ENCODE measurements at places on chromosomes 3 and 15.

- no peak for DNase-seq
Observed at GRCh38 chr15:70587896-70588567, 175.3 kb downstream of the UACA start.

GRCh38 chr3:171000281-171000680 is 26.2 kb downstream of the SLC2A2 start:
- DNase-seq: no peak

DNA sequence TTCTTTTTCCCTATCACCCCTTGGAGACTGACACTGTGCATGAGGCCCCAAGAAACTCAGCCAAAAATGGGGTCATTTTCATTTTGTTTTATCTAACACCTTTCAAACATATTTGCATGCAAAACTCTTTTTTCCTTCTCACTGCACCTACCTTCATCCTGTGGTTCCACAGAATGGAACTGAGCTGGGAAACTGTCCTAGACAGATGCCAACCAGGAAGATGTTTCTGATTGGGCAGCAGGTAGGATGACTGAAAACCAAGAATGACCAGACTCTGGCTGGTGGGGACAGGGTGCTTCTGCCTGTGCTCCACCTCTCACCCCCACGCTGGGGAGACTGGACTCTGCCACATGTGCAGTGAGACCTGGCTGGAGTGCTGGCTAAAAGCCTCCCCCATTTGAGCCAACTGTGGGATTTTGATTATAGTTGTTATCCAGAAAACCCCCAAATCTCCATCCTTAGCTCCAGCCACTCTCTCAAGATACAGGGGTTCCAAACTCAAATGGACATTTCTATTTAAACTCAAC is 5.2 kb downstream of the PPIB start:
- no peak for DNase-seq

GRCh38 chr3:142962520-142963233 is 797 bp downstream of the PAQR9 start:
- no peak for DNase-seq

GRCh38 chr15:57752436-57752835 is 45.9 kb downstream of the POLR2M start:
- DNase-seq: no peak

DNA sequence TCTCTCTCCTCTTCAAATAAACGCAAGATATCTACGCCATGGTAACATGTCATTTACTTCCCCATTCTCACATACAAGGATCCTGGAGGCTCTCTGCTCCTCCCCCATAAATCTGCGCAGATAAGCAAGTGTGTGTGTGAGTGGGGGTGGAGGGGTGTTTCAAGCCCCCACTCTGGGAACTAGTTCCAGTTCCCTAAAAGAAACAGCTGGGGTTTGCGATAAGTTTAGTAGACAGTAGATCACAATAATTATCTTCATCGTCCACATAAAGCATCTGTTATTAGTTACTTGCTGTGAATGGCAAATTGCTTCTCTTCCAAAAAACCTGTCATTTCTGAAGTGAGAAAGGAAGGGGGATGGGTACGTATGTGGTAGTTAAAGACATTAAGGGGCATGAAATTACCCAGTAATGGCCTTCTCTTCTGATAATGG is 79.8 kb downstream of the RBPMS2 start:
- DNase-seq: no peak

GRCh38 chr3:39379778-39380155 is 3.4 kb upstream of the SLC25A38 start:
- no peak for DNase-seq

GRCh38 chr3:110697961-110698360 is 373.7 kb upstream of the NECTIN3 start:
- DNase-seq: no peak

GRCh38 chr3:43861635-43862034 is 170.9 kb downstream of the ABHD5 start:
- DNase-seq: peak; percentile 33

DNA sequence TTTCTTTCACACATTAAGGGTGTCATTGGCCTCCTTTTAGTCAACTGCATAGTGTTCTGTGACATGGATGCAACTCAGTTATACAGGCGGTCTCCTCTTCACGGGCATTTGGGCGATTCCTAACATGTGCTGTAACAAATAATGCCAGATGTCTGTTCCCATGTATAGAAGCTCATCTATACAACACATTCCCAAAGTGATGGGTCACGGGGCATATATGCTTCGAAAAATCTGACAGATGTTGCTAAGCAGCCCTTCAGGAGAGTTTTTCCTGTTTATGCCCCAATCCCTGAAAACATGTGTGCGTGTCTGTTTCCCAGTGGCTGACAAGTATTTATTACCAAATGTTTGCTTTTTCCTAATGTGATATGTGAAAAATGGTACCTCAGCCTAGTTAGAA is 25.8 kb downstream of the LRRK1 start:
- DNase-seq: no peak

DNA sequence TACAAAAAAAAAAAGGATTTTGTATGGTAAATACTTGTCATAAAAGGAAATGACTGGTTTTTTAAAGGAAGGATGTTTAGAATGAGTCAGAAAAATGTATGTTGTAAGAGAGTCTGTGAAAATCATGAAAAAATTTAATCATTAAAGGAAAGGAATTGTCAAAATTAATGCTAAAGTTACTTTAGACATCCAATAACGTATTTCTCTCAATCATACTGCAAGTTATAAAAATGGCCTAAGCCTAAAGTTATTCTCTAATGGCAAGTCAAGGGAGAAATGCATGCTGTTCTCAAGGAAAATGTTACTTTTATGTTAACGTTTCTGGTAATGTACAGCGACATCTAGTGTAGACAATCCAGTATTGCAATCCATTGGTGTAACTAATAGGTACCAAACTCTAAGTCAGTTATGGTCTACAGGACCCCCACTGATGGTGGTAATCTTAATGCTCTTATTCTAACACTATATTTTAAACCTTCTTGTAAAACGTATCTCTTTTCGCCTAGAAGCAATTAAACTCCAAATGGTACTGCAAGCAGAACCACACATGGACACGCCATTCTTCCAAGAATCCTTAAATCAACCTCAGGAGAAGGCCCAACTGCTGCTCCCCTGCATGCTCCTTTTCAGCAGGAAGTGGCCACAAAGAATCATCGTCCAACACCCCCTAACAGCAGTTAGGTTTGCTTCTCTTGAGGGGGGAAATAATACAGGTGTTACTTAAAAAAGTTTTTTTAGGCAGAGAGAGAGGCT is 35.2 kb downstream of the NCEH1 start:
- no peak for DNase-seq

DNA sequence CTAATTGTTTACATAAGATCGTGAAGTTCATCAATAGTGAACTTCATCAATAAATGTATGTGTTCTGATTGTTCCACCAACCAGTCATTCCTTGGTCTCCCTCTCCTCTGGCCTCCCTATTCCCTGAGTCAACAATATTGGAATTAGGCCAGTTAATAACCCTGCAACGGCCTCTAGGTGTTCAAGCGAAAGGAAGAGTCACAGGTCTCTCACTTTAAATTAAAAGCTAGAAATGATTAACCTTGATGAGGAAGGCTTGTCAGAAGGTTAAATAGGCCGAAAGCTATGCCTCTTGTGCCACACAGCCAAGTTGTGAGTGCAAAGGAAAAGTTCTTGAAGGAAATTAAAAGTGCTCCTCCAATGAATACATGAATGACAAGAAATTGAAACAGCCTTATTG is 89.4 kb upstream of the ACKR4 start:
- DNase-seq: no peak

- DNase-seq: no peak
Observed at GRCh38 chr3:109313061-109313460, 3.3 kb downstream of the DPPA2 start.

DNA sequence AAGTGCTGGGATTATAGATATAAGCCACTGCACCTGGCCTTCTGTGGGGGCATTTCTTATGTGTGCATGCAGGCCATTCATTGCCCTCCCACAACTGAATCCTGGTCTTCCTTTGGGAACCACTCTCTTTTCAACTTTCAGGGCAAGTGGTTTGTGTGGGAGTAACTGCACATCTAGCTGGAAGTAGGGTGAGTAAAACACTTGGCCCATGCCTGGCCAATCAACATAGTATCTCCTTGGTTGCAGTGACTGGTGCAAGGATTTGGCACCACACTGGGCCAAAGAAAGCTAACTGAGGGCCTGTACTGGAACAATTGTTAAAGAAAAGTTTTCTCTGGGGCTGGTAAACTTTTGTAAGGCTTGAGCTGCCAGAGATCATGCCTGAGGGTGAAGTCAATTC is 189.2 kb upstream of the FEZF2 start:
- no peak for DNase-seq
